ENCODE measurements at places on chromosomes 1 and 21.

DNA sequence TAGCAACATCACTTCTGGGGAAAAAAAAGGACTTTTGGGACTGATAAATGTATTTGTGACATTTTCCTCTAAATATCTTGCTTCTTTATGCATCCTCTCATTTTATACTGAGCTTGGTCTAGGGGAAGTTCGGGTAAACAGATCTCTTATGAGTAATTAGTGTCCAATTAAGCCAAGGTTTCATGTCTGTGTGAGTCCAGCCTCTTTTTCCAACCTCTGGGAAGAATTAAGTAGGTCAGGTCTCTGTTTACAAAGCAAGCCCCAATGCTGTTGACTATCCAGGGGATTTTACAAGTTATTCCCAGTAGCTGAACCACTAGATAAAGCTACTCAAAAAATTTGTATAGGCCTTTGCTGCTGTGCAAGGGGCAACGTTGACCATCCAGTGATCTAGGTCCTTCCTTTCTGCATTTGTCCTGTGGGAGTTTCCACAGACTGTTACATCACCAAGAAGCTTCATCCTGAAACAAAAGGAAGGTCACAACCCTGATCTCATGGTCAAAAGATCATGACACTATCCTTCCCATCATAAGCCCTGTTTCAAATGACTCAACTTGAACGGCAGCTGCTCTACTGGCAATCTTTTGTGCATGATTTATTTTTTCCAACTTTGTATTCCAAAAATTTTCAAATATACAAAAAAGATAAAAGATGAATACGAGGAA, 74.3 kb downstream of the ETS2 start:
- DNase-seq: no peak

- DNase-seq: no peak
Measured at GRCh38 chr1:228288536-228289238, 80.8 kb downstream of the OBSCN start.

DNA sequence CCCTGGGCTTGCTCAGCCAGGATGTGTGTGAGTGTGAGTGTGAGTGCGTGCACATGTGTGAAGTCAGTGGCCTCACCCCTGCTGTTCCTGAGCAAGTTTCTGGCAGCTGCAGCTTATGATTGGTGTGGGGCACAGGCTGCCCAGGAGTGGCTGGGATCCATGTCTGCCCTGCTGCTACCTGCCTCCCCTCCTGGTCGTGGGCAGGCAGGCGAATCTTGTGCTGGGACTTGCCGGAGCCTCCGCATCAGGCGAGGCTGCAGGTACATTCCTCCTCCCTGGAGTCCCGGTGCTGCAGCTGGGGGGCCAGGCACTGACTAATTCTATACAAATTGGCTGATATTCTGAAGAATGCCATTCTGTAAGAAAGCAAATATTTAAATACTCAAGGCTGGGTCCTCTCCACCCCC, 85.6 kb upstream of the WNT4 start:
- no peak for DNase-seq

- no peak for DNase-seq
Measured at GRCh38 chr1:50860702-50861101, 99.4 kb downstream of the FAF1 start.

- DNase-seq: no peak
Measured at GRCh38 chr1:17065666-17066065, 11.8 kb upstream of the SDHB start.

Measured in bone marrow (tissue), 2 donors.